ENCODE measurements at places on chromosomes 7 and 10. TPM values are rescaled to one million over a fixed set of nuclear protein-coding genes. Genes with fewer than 3 reads are reported as not detected.
A peak's percentile ranks its signal among the peaks of the same experiment; 100 is the strongest.

Gene C10orf53
- total RNA-seq, result not detected

Gene STRA8
- total RNA-seq, result not detected

Gene AMZ1
- not detected for total RNA-seq

Gene FGL2
- total RNA-seq, result 0.66 TPM

Gene KIAA1549
- 7.5 TPM for total RNA-seq

Gene HOXA6
- total RNA-seq, result 8.3 TPM

Gene KBTBD2
- total RNA-seq, result 49.8 TPM

Gene SFTPA1
- not detected for total RNA-seq

Gene CTAGE4
- 0.12 TPM for total RNA-seq

Gene STEAP4
- 0.10 TPM for total RNA-seq

Gene ZNF503
- 10.5 TPM for total RNA-seq

- no peak for DNase-seq
Observed at GRCh38 chr10:73841526-73842285, 30.3 kb upstream of the NDST2 start.

GRCh38 chr7:68269405-68269804, 1272.8 kb downstream of the TYW1 start:
- DNase-seq, result no peak

- DNase-seq, result no peak
Observed at GRCh38 chr10:8499312-8499711, 444.8 kb downstream of the GATA3 start.

DNA sequence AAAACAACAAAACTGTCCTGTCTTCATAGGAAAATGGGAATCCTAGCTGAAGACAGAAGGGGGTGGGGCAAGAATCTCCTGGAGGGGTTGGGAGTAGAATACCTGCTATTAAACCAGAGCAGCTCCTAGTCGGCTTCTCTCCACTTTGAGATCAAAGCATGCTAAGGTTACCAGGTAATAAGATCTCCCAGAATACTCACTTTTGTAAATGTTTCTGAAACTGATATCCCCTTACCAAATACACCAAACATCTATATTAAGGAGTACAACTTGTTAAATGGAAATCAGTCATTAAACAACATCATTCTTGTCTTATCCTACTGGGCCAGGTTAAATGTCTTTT, 29.5 kb upstream of the DAGLB start:
- DNase-seq, result no peak

- DNase-seq, result no peak
Observed at GRCh38 chr7:130930681-130931080, 196.7 kb upstream of the KLF14 start.

DNA sequence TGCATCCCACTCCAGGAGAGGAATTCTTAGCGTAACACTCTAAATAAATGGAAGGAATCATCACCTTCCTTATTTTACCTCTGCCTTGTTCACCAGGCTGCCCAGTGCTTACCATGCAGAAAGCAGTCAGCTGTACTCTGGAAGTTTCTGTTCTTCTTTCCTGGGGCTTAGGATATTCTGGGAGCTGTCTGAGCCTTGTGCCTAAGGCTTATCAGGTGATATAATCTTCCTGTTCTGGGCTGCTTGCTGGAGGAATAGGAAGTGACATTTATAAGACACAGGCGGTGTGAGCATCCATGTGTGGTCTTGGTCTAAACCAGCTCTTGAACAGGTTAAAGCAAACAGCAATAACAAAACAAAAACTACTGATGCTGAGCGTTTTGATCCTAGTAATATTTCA, 13.5 kb downstream of the KCTD7 start:
- DNase-seq, result no peak

DNA sequence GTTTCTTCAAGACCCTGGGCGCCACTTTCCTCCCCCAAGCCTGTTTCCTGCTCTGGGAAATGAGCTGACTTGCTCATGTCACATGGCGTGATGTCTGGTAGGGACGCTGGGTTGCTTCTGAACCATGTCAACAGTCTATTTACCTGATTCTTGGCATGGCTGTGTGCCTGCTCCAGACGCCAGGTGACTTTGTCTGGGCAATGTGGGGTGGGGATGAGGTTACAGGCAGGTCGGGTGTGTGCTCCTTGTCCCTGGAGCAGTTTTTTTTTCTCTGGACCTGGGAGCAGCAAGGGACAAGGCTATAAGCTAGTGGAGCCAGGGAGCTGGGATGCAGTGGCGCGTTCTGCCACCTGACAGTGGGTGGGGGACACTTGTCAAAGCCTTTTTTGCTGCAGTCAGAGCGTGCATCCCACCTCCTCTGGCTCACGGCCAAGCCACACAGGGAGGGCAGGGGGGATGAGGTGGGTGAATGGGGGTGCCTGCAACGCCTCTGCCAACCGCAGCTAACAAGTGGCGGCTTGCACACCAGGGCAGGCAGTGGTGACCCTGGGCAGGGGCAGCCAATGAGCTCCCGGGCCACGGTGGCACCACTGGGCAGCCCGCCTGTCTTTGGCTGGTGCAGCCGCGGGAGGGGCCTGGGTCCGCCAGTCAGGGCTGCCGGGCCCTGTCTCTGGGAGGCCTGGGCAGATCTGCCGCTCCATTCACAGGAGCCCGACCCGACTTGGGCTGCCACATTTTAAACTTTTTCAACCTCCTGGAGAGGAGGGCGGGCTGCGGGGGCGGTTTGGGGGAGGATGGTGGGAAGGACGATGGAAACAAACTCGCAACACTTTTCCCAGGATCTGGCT, 22.9 kb downstream of the DNAJB12 start:
- peak; percentile 93 for DNase-seq

- DNase-seq, result no peak
Observed at GRCh38 chr10:91796331-91797047, 1.7 kb upstream of the TNKS2 start.

- DNase-seq, result no peak
Observed at GRCh38 chr10:97128516-97129154, 57.1 kb downstream of the SLIT1 start.

GRCh38 chr7:114628362-114628761, 213.7 kb downstream of the FOXP2 start:
- no peak for DNase-seq

DNA sequence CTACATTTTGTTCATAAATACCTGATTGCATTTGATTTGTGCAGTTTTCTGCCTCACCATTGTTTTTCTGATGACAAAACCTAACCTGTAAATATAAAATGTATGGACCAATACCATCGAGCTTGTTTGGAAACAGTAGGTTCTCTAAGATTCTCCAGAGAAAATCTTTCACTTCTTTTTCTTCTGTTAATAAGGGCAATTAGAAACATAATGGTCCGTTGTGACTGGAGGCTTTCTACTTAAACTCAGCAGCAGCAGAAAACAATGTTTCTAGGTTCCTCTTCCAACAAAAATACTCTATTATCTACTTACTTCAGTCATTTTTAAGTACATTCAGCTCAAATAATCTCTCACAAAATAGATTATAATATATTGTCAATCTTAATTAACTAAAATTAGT, 601.5 kb downstream of the PHTF2 start:
- no peak for DNase-seq

DNA sequence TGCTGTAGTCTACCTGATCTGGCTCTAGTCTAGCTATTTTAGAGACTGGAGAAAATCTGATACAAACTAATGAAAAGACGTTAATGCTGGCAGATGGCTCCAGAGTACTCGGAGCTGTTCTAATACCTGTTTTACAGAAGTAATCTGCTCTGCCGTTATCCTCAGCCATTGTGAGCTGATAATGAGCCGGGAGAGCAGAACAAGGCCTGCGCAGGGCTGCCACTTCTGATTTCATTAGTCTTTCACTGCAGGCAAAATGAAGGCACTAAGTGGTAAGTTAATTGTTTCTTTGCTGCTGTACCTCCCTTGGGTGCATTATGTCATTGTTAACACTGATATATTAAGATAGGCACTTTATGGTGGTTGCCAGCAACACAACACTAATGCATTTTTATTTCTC, 456.4 kb upstream of the PFKP start:
- DNase-seq, result no peak

DNA sequence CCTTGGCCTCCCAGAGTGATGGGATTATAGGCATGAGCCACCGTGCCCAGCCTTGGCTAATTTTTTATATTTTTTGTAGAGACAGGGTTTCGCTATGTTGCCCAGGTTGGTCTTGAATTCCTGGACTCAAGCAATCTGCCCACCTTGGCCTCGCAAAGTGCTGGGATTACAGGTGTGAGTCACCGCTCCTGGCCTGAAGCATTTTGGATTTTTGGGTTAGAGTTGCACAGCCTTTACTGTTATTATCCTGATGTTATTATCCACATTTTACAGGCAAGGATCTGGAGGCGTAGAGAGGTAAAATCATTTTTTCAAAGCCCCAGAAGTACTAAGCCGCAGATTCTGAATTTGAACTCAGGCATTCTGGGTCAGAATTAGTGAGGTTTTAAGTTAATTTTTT, 75.4 kb downstream of the TCF7L2 start:
- no peak for DNase-seq

- DNase-seq, result no peak
Observed at GRCh38 chr10:130652544-130652943, 516.4 kb downstream of the GLRX3 start.

- no peak for DNase-seq
Observed at GRCh38 chr7:27103489-27104226, 1.2 kb upstream of the HOXA2 start.

DNA sequence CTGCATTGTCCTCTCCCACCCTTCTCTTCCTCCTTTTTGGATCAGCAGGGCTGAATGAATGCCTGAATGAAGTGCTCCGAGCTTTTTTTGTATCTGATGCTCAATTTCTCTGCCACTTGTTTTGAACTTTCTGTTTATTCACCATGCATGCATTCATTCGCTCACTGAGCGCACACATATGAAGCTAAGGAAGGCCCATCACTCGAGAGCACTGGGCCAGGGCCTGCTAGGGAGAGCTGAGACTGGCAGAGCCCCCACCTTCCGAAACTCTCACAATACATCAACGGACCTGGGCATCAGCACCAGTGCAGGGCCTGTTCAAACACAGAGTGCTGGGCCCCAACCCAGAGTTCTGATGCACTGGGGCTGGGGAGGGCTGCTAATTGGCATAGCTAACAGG, 45.7 kb downstream of the RPS24 start:
- no peak for DNase-seq

- DNase-seq, result no peak
Observed at GRCh38 chr7:77879272-77879671, 80.7 kb downstream of the PHTF2 start.

GRCh38 chr7:37709631-37710509, 26.3 kb downstream of the GPR141 start:
- no peak for DNase-seq

- DNase-seq, result no peak
Observed at GRCh38 chr10:120034236-120034635, 141.7 kb downstream of the SEC23IP start.

DNA sequence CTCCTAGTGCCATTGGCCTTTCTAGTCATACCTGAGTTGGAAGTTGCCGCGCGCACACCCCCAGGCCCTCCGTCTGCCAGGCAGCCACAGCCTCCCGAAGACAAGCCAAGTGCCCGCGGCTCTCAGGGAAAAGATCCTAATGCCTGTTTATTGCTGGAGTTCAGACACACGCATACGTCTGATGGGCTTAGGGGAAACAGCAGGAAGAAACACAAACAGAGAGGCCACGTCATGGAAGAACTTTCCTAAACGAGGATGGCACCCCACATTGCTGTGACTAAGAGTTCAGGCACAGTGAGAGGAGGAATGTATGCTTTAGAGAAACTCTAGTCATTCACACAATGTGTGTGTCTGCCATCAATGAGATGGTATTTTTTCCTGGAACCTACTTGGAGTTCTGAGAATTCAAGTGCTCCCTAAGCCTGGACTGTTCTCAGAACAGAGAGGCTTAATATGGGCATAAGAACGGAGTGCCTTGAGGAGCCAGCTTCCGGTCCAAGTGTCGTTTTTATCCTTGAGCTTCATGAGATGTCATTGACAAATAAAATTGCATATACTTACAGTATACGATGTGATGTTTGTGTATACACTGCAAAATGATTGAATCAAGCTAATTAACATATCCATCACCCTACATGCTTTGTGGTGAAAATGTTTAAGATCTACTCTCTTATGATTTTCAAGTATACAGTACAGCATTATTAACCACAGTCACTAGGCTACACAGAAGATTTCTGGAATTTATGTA, 11.6 kb upstream of the RBP3 start:
- no peak for DNase-seq

GRCh38 chr7:2169923-2170575, 62.7 kb downstream of the MAD1L1 start:
- DNase-seq, result no peak

- no peak for DNase-seq
Observed at GRCh38 chr10:132884691-132885271, 57.6 kb downstream of the CFAP46 start.

Data from NCI-H460 (cell line).